ENCODE measurements at places on chromosomes 16 and 17.

GRCh38 chr16:24701521-24701951 is 27.9 kb upstream of the TNRC6A start:
- no peak for DNase-seq

DNA sequence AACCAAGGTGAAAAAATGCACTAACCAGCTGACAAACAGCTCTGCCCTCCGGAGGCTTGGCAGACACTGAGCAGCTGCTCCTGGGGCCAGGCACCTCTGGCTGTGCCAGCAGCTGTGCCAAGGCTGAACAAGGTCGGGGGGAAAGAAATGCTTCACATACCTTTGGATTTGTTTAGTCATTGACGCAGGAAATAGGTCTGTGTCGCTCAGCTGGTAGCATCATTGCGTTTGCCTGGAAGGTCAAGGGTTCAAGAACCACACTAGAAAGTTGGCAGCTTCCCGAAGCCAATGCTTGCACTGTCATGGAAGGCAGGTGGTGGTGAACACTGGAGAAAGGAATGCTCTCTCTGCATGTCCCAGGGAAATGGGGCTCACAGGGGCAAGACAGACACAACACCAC is 63.5 kb downstream of the PCTP start:
- no peak for DNase-seq

- no peak for DNase-seq
These were observed 14.1 kb downstream of the PDZD9 start for GRCh38 chr16:21986692-21987246.

DNA sequence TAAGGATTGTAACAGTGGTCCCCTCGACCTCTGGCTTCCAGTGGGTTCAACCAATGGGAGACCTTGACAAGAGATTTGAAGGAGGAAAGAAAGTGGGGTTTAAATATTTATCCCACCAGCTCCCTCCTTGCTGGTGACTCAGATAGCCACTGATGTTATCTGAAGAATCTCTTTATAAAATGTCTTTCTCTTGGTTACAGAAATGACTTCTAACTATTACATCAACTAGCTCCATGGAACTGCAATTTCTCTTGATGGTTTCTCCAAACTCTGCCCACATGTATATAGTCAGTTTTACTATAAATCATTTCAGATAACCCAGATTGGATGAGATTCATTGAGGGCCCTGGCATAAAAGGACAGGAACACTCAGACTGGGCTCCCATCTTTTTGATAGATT is 920.2 kb upstream of the SOX9 start:
- no peak for DNase-seq

- DNase-seq: no peak
These were observed 3.8 kb upstream of the NOS2 start for GRCh38 chr17:27804113-27804512.

DNA sequence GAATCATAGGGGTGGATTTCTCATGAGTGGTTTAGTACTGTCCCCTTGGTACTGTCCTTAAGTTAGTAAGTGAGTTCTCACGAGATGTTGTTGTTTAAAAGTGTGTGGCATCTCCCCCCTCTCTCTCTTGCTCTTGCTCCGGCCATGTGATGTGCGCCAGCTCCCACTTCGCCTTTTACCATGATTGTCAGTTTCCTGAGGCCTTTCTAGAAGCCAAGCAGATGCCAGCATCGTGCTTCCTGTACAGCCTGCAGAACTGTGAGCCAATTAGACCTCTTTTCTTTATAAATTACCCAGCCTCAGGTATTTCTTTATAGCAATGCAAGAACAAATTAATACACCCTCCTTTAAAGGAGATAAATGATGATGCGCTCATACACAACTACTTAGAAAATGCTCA is 50.1 kb upstream of the NACA2 start:
- no peak for DNase-seq

GRCh38 chr17:64661976-64662773 is at the start of gene SMURF2:
Gene SMURF2, minus strand, starts transcription at chr17:64662307. Its CDS starts 427 bp downstream, at chr17:64661880.
- peak; percentile 70 for DNase-seq

DNA sequence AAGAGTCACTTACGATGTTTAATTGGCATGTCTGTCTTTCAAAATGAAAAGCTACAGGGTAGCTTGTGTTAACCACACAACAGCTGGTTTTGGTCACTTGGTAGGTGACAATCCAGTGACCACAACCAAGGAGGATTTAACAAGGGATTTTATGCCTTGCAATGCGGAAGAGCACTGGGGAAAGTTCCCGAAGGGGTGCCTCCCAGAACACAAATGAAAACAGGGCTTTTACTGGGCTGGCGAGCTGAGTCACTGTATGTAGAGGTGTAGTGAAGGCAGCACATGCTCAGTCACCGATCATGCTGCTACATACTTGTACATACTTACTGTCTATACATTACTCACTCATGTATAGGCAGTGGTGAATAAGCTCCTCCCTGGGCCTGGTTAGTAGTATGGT is 483.5 kb downstream of the CDH13 start:
- no peak for DNase-seq

DNA sequence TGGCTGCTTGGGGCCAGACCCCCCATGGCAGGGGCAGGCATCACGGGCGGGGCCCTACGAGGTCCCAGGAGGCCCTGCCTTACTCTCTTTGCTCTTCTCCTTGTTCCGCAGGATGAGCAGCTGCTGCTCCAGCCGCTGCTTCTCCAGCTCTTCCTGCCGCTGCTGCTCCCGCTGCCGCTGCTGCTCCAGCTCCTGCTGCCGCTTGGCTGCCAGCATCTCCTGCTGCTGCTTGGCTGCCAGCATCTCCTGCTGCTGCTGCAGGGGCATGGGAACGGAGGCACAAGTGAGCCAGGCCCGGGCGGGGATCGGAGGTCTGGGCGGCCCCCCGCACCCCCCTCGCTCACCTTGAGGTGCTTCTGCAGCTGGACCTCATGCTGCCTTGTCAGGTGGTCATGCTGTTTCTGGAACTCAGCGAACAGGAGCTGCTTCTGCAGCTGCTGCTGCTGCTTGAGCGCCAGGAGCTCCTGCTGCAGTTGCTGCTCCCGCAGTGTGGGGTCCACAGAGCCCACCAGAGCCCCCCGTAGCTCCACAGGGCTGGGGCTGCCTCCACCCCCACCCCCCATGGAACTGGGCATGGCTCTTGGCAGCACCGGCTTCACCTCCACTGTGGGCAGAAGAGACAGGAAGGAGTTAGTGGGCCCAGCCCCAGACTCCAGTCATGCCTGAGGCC is 22.8 kb downstream of the G6PC3 start:
- no peak for DNase-seq

GRCh38 chr17:81648707-81649085 is 7.6 kb downstream of the PDE6G start:
- no peak for DNase-seq

- DNase-seq: no peak
These were observed 60.9 kb downstream of the SPAG9 start for GRCh38 chr17:51059781-51060180.

DNA sequence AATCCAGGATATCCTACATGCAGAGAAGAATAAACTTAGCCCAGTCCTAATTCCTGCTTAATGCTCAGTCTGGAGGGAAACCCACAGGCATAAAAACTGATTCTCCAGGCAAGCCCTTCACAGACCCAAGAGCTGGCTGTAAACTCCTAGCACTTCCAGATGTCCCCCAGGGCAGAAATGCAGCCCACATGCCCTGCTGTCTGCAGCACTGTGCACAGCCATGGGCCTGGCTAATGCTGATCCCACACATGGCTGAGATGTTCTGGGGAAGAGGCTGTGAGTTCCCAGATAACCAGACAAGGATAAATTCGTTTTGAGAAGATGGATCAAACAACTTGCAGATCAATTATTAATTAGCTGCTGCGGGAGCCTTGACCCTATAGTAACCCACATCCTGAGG is 148.4 kb downstream of the AATF start:
- DNase-seq: no peak

- no peak for DNase-seq
These were observed 195.2 kb upstream of the KIF2B start for GRCh38 chr17:53627511-53627910.

DNA sequence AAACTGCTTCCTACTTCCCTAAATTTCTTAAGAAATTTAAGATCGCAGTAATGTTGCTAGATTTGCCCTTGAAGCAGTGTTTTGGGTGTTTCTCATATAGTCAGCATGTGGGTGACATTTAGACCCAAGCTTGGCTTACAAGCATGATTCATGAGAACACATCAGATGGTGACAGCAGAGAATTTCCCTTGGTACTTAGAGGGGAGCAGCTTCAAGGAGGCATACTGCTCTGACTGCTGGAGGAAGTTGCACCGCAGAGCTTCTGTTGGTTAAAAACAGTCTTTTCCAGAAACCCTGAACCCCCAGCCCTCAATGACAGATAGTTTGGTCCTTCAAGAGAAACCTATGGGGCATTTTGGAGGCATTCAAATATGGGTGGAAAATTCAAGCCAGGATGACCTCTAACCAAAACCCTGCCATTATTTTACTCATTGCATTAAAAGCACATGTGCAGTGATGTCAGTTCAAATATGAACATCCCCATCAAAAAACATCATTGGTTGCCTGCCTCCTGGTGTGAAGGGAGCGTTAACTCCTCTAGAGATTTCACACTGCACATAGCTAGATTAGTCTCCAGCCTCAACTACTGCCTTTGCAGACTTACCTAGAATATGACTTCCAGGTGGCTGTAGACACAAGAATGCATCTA is 201.5 kb upstream of the CACNG5 start:
- DNase-seq: no peak

DNA sequence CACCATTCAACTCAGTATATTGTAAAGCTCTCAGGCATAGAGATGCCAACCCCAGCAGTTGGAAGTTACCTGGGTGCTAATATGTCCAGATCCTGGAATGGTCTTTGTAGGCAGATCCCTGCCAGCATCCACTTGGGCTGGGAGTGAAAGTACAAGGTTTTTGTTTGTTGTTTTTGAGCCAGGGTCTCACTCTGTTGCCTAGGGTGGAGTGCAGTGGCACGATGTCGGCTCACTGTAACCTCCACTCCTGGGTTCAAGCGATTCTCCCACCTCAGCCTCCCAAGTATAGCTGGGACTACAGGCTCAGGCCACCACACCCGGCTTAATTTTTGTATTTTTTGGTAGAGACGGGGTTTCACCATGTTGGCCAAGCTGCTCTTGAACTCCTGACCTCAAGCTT is 177.6 kb downstream of the IRF8 start:
- DNase-seq: peak; percentile 10

- DNase-seq: no peak
These were observed 3.9 kb downstream of the FDXR start for GRCh38 chr17:74868908-74869255.

- no peak for DNase-seq
These were observed 7.5 kb downstream of the PRSS27 start for GRCh38 chr16:2712546-2712945.

- no peak for DNase-seq
These were observed 153.3 kb downstream of the CDH11 start for GRCh38 chr16:64968539-64968938.

- DNase-seq: no peak
These were observed 102.0 kb upstream of the NOL11 start for GRCh38 chr17:67615736-67616135.

GRCh38 chr17:5672141-5672540 is 87.8 kb upstream of the NLRP1 start:
- DNase-seq: no peak

DNA sequence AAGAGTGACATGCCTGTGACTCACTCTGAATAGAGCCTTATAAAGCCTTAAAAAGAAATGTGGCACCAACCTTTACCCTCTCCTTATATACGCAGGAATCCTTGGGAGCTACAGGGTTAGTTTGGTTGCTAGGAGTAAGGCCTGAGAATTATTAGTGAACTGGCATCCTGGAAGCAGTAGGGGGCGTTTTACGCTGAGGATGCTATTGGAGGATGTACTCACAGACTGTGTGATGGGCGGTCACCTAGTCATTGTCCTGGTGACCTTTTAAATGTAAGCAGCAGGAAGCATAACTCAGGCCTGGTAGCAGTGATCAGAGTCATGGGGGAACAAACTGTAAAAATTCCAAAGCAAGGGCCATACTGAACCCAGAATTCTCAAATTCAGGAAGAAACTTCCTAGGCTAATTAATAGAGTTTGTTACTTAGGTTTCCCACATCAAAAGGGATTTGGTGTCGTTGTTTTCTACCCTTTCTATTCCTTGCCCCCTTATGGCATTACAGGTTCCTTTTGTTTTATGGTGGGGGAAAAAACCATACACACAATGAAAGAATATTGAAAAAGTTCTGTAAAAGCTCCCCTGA is 153.8 kb downstream of the SNX11 start:
- no peak for DNase-seq

DNA sequence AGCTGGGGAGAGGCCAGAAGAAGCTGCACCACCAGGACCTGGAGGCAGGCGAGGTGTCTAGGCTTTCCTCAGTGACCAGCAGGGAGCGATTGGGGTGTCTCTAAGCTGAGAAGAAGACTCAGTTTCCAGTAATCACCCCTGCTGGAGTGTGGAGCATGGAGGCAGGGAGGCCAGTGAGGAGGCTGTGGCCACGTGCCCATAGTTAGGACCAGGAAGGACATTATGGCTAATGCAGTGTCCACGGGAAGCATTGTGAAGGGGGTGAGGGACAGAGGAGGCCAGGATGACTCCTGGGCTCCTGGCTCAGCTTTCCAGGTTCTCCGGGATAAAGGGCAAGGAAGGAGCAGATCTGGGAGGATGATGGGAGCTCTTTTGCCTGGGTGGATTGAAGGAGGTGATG is 5.7 kb downstream of the KRT13 start:
- no peak for DNase-seq

GRCh38 chr17:82029990-82030469 is 1.4 kb upstream of the RAC3 start:
- no peak for DNase-seq

DNA sequence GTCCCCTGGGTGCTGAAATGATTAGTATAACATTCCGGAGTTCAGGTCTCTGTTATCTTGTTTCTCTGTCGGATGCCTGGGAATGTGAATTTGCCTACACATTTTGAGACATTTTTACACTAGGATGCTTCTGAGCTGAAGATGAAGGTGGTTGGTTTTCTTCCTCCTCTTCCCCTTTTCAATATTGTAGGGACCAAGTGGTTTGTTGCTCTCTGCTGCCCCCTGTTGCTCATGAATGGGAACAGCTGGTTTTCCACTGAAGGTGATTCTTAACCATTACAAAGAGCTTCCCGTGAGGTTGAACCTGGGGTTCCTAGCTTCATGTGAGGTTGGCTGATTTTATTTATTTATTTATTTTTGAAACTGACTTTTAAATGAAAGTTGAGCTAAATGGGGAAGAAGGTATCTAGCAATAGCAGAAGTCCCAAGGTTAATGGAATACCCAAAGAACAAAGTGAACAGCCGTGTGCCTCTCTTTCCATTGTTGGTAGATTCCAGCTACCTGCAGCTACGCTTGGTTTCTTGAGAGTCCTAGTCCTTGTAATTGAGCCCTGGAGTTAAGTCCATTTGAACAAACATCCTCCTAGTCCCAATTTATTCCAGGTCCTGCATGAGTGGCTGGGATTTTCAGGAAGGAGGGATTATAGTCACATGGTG is 983.9 kb upstream of the EEF2KMT start:
- no peak for DNase-seq

GRCh38 chr16:47622451-47623176 is 161.5 kb downstream of the PHKB start:
- DNase-seq: no peak

GRCh38 chr16:85799497-85800320 is at the start of the genes COX4I1 and EMC8:
Gene COX4I1, plus strand, starts transcription at chr16:85799695. Its CDS starts 1,511 bp downstream, at chr16:85801206.
Gene EMC8, minus strand, starts transcription at chr16:85799544. Its CDS starts 249 bp downstream, at chr16:85799295.
- peak; percentile 86 for DNase-seq
